ENCODE measurements at places on chromosomes 1 and 21.
A peak's percentile ranks its signal among the peaks of the same experiment; 100 is the strongest.

- no peak for DNase-seq
These were observed 77.5 kb downstream of the FNBP1L start for GRCh38 chr1:93525431-93525830.

DNA sequence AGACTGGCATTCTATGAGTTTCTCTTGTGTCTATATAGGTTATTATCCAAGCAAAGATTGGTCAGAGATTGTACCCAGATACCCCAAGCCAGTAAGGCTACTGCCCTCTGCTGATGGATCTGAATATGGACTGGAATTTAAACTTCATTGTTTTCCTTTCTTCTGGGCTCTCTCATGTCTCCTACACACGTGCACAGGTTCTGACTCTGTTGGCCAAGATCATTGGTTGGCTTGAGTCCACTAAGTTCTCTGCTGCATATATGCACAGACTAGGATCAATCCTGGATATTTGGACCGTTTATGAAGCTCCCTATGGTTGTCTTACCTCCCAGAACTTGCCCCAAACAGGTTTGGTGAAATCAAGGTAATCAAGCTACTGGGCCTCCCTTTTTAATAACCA is 69.7 kb downstream of the CC2D1B start:
- DNase-seq = peak; percentile 65

- no peak for DNase-seq
These were observed 38.7 kb upstream of the DESI2 start for GRCh38 chr1:244614113-244614836.

- DNase-seq = no peak
These were observed 217.6 kb downstream of the POTED start for GRCh38 chr21:13827201-13827600.

DNA sequence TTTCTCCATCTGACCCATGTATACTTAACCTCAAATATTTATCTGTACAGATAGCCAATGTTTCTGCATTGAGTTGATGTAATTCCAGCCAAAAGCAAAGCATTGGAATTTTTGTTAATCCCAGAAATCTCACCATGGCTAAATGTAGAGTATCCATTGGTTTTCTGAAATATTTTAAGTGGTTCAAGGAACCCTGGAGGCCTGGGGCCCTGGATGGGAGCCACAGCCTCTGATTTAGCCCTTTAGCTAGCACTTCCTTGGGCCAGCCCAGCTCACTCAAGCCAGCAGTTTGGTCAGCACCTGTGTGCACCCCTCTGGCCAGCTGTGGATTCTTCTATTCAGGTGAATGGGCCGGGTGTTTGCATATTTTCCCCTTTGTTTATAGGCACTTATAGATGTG is 18.8 kb upstream of the EPS8L3 start:
- DNase-seq = peak; percentile 63

DNA sequence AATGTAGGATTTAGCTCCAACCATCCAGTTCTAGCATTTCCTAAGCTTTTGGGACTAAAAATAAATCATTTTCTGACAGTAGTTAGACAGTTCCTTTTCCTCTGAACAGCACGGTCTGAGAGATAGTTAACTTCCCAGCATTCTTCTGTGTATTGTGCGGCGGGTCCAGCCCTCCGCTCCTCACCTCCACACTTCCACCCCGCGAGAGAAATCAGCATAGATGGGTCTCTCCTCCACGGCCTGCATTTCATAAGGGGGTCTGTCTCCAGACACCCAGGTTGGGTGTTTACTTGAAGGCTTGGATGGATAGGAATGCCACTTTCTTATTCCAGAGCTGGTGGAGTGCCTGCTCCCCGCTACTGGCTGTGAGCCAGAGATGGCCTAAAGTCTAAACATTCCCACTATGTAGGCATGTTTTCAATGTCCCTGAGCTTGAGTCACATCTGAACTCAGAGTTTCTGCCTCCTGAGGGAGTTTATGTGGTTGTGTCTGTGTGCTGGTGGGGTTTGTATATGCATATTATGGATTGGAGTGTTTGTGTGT is 38.0 kb upstream of the PPP2R5A start:
- DNase-seq = peak; percentile 30

- DNase-seq = no peak
These were observed 1132.4 kb upstream of the ADGRL2 start for GRCh38 chr1:80668372-80668771.

GRCh38 chr1:35726450-35727433 is 8.1 kb upstream of the C1orf216 start:
- peak; percentile 39 for DNase-seq

DNA sequence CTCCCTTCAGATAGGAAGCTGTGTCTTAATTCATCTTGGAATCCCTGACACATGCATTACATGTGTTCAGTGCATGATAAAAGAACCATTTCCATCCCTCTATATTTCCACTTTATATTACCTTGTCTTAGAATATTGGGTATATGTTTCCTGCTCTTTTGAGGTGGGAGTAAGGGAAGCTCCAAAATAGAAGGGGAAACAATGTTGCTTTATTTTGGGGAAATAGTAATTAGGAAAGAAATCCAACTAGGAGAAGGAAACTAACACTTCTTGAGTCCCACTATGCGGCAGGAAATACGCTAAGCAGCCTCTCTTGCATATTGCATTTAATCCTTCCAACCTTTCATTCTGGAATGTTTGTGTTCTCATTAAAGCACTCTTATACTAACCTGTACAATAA is 89.4 kb upstream of the VAV3 start:
- DNase-seq = no peak

- DNase-seq = peak; percentile 55
These were observed 35.2 kb downstream of the URB2 start for GRCh38 chr1:229661022-229661877.

- no peak for DNase-seq
These were observed 197.6 kb upstream of the DMRTA2 start for GRCh38 chr1:50620680-50621329.

- DNase-seq = no peak
These were observed 402.3 kb upstream of the USP24 start for GRCh38 chr1:55617288-55617982.

DNA sequence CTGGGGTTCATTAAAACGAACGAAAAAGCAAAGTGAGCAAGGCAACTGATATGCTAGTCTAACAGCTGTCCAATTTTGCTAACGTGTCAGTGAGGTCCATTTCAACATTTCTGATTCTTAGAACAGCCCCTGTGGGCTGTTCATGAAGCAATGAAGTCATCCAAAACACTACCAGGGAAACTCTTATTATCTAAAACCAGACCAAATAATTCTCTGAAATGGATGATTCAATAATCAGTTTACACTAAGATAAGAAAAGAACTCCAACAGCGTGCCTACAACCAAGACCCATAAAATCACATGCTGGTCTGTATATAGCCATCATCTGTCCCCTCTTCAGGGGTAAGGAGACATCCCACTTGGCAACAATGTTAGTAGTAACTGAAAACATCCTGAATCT is 122.7 kb downstream of the TGFBR3 start:
- no peak for DNase-seq

DNA sequence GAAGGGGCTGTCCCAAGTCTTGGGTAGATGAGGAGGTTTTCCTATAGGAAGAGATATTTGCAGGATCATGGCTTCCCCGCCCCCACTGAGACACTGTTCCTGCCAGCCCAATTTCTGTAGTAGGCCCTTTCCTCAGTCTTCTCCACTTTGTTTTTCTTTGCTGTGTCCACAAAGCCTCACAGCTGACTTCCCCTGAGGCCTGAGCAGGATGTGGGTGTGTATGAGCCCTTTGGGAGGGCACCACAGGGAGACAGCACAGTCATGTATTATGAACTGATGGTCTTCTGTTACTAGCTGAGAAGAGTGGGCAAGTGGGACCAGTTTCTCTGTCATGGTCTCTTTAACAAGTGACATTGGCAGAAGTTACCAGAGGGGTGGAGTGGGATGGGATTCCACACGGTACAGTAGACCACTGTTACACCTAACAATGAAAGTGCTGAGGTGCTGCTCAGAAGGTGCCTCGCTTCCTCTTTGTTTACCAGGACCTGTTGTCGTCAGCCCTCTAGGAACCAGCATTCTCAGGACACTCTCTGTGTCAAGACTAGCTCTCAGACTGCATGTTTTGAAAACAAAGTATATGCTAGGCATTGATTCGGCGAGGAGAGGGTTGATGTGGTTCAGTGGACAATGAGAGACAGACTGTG is 253.8 kb upstream of the HOOK1 start:
- no peak for DNase-seq

DNA sequence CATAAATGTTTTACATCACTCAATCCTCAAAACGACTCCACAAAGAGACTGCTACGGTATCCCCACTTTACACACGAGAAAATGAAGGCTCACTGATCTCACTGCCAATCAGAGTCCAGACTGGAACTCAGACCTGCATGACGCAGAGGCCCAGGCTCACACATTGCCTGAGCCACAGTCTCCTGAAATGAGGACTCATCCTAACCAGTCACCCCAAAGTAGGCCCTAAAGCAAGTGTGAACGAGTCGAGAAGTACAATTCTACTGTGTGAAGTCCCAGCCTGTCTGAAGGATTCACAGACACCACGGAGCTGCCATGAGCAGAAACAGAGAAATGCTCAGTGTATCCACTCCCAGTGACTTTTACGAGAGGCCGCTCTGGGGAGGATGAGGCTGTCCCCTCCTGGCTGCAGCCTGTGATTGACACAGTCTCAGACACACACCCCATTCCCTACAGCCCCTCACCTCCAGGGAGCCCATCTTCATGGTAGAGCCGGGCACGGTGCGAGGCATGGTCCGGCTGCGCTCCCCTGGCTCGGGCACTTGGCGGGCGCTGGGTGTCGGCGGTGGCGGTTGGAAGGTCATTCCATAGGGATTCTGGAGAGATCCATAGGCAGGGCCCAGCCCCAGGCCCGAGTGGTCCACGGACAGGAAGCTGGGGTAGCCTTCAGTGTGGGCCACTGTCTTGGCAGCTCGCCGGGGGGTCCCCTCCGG is 26.7 kb upstream of the COL16A1 start:
- DNase-seq = no peak

- no peak for DNase-seq
These were observed 21.1 kb downstream of the PIK3C2B start for GRCh38 chr1:204473400-204473965.

DNA sequence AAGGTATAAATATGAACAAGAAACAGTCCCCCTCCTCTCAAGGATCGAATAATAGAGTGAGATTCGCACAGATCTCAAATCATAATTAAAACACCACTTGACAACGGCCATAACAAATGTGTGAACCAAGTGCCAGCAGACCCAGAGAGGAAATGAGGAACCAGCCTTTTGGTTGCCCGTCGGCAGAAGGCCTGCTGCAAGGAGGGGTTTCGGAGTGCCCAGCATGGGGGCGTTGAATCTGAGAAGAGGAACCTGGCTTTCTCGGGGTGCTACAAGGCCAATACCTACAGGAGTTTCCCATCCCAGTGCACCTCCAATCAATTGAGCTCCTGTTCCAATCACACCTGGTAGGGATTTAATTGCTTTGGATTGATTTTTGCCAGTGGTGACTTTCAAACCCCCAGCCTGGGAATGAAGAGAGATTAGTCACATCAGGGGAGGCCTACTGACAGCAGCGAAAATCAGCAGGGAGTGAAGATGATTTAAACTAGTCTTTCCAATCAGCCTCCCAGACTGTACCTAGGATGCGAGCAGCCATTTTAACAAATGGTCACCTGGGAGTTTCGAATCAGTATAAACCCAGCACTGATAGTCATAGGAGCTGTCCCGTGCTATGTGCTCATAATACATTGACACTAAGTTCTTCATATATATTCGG is 263.8 kb downstream of the KAZN start:
- no peak for DNase-seq

- peak; percentile 99 for DNase-seq
These were observed 632.0 kb downstream of the SMYD3 start for GRCh38 chr1:245874942-245875580.

- DNase-seq = no peak
These were observed 43.4 kb downstream of the LDLRAD2 start for GRCh38 chr1:21855257-21856096.

DNA sequence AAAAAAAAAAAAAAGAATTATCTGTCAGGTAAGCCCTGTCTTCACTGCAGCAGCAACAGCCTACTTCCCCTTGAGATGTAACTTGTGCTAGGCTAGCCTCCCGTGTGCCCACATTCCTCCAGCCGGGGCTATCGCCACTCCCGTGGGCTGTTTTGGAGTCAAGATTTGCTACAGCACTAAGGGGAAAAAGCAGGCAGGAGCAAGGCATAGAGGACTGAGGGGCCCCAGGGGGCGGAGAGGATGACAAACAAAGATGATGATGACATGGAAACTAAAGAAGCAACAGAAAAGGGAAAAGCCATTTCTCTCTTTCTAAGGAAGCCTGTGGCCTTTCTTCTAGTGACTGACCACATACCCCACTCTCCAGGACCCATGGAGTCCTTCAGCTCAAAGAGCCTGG is 1.9 kb downstream of the TNFAIP8L2 start:
- no peak for DNase-seq

DNA sequence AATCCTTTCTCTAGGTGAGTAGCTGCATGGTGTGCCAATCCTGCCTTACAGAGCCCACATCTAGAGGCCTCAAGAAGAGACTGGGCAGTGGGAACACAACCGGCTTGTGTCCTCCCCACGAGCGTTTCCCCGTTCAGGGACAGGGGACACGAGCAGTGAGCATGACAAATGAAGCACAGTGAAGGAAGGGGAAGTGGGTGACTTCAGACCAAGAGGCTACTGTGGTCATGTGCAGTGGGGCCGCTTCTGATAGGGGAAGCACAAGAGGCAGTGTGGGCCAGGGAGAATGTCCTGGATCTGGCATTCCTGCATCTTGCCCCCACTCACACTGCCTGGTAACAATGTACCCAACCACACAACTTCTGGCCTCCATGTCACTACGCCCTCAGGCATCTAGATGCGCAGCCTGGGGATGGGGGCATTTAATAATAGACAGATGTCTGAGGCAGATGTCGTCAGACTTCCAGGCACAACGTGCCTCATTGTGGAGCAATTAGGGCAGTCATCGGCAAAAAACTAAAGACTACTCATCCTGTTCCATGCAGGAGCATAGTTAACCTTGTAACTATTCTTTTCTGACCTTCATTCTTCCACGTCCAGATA is 155.6 kb upstream of the NBPF11 start:
- DNase-seq = no peak

DNA sequence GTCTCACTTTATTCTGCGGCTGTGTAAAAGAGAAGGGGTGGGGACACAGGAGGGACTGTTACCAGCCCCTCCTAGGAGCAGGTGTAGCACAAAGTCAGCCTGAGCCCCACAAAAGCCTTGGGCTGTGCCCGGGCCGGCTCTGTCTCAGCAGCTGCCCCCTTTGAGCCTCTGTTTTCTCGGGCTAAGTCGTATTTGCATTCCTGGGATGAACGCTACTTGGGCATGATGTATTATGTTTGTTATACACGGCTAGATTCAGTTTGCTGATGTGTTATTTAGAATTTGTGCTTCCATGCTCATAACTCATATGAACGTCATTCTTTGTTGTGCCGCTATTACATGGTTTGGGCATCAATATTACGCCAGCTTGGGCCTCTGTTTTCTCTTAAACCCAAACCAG is 47.8 kb downstream of the KCNN3 start:
- no peak for DNase-seq

- DNase-seq = no peak
These were observed 193.7 kb downstream of the FOXD2 start for GRCh38 chr1:47631411-47631995.

DNA sequence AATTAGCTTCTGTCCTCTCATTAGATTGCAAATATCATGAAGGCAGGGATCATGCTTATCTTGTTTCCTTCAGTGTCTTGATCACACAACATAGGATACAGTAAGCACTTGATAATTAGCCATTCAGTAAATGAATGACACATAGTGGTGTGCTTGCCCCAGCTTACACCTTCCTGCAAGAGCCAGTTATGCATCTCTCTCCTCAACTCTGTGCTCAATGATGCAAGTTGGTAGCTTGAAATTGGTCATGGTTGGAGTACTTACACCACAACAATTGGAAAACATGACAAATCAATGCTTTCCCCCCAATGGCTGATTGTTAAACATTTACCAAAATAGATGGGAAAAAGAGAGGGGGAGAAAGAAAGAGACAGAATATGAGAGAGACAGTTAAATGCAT is 129.2 kb downstream of the NUF2 start:
- no peak for DNase-seq
